KG1 (cell line): ENCODE measurements at places on chromosomes 7 and 10.

DNA sequence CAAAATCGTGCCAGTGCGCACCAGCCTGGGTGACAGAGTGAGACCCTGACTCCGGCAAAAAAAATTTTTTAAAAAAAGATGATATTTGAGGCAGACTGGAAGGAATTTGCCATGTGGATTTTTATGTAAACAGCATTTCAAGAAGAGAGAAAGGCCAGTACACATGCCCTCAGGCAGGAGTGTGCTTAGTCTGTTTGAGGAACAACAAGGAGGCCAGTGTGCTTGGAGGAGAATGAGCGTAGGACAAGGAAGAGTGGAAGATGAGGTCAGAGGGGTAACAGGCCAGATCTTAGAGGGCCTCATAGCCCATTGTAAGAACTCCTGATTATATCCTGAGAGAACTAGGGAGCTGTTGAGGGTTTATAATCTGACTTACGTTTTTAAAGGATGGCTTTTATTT, 17.2 kb upstream of the STRIP2 start:
- no peak for DNase-seq

DNA sequence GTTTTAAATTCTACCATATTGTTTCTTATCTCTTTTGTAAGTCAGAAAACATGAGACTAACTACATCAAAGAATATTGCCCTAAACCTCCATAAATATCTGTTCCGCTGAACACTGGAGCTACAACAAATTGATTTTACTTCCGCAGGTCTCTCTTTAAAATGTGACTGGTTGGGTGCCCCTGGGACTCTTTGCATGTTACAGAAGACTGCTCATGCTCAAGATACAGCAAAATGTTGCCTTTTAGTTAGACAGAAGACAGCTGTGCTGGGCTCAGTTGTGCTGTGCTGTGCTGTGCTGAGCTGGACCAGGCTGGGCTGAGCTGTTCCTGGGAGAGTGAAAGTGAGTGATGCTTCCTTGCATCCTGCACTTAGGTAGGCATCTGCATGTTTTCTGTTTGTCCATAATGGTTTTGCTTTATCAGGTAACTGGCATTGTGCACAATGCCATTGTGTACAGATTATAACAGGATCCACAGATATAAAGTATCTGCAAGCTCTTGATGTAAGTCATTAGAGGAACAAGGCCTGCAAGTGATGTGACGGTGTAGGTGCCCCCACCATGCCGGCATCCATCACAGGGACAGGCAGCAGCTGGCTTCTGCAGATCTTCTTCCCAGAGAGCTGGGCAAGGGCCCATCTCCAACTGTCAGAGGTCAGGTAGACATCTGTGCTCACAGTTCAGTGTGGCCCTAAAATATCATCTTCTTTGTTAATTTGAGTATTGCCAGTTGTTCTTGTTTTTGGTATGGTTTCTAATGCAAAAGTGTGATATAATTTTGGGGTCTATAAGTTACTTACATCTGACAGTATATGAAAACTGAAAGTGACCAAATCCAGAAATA, 972.5 kb upstream of the CELF2 start:
- no peak for DNase-seq

DNA sequence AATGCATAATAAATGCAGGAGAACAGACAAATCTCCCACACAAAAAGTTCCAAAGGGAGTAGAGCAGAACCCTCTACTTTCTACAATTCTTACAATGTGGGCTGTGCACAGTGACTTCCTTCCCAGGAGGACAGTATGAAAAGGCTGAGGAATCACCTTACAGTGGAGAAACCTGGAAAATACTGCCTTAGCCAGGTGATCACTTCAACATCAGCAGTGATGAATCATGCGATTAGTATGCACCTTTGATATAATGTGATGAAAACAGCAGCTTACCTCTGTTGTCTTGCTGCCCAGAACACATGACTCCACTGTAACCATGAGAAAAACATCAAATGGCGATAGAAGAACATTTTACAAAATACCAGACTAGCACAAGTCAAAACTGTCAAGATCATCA, 329.7 kb upstream of the POM121L12 start:
- DNase-seq = no peak

DNA sequence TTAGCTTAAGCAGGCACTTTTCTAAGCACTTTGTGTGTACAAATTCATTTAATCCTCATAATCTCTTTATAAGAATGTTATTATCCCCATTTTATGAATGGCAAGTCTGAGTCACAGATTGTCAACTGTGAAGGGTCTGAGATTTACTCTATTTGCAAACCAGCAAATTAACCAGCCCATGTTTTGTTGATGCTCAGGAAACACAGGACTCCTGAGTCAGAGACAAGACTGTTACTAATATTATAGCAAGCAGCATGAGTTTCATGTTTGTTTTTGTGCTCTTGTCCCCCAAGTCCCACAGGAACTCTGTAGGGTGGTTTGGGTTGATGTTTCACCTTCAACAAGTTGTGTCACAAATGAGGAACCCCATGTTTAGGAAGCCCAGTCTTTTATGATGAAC, 182.0 kb upstream of the PPP1R3A start:
- DNase-seq = no peak

DNA sequence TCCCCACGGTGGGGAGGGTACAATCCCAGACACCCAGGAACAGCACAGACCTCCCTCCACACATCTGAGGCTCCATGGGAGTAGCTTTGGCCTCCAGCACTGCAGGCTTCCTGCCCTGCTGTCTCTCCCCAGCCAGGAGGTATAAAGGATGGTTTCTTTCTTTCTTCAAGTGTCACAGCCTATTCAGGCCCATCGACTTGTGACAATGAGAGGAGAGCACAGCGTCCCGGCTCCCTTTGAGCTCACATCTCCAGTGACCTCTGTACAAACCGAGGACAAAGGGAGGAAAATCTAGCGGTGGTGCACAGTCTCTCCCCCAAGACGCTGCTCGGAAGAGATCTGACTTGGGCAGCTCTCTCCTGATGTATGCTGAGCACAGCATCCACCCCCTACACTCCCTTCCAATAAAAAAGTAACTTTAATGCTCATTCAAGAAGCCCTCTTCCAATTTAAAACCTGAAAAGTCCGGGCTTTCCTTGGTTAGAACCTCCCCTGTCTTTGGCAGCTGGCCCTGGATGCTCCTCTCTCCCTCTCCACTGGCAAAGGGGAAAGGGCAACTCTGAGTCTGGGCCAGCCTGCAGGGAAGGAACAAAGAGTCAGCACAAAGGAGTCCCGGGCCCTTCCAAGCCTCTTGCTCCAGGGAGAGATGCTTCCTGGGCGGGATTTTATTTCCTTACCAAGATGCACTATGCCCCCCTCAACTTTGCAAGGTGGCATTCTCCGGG, 18.0 kb downstream of the CHST15 start:
- DNase-seq = no peak

DNA sequence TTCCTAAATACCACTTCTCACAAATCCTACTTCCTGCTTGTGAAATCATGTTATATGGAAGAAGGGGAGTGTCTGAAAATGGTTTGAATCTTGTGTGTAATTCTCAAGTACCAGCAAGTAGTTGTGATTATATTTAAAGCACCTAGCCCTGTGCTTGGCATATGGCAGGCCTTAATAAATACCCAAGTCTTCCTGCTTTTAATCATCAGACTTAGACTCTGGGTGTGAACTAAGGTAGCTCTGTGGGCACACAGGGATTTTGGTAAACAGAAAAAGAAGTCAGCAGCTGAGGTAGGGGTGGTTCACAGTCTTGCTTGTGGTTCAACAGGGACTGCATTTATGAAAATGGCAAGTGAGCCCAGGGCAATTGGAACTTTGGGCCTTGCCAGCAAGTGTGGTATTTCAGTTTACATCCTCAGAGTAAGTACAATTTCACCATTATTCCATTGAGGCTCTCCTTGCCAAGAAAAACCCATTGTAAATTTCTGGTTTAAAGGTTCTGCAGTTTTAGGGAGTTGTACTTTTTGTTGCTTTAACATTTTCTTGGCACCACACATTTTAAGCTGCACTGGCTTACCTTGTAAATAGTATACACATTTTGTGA, 215.5 kb downstream of the AUTS2 start:
- no peak for DNase-seq

GRCh38 chr7:5582532-5582935, 158.9 kb upstream of the TNRC18 start:
- DNase-seq = no peak

- DNase-seq = no peak
These were observed 444.6 kb downstream of the SUGCT start for GRCh38 chr7:40579401-40579800.

GRCh38 chr10:124525751-124526600, 64.4 kb downstream of the LHPP start:
- DNase-seq = no peak

GRCh38 chr7:129189661-129190310, 1.4 kb downstream of the SMO start:
- DNase-seq = no peak

GRCh38 chr7:132352800-132353199, 223.5 kb downstream of the PLXNA4 start:
- no peak for DNase-seq

GRCh38 chr10:28217848-28218247, 85.0 kb downstream of the MPP7 start:
- DNase-seq = no peak

GRCh38 chr7:141533149-141533949, 17.9 kb upstream of the AGK start:
- peak; percentile 9 for DNase-seq

DNA sequence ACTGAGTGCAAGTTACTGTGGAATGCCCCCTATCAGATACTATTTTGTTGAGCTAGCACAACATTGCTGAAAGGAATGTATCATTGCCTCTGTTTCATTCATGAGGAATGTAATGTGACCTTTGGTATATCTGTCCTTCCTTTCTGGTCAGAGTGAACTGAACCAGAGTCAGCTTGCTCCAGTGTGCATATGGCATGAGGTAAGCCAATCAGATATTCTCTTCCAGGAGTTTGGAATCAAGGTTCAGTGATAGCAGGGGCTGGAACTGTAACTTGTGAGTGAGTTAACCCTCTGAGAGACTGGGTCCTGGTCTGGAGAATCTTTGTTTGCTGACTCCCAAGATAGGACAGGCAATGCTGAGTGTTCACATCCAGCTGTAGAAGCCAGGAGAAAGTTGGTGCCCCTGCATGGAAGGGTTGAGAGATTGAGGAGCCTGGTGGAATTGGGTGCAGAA, 45.3 kb upstream of the OSBPL3 start:
- DNase-seq = no peak

GRCh38 chr7:28732071-28732869, 225.9 kb downstream of the TRIL start:
- no peak for DNase-seq

DNA sequence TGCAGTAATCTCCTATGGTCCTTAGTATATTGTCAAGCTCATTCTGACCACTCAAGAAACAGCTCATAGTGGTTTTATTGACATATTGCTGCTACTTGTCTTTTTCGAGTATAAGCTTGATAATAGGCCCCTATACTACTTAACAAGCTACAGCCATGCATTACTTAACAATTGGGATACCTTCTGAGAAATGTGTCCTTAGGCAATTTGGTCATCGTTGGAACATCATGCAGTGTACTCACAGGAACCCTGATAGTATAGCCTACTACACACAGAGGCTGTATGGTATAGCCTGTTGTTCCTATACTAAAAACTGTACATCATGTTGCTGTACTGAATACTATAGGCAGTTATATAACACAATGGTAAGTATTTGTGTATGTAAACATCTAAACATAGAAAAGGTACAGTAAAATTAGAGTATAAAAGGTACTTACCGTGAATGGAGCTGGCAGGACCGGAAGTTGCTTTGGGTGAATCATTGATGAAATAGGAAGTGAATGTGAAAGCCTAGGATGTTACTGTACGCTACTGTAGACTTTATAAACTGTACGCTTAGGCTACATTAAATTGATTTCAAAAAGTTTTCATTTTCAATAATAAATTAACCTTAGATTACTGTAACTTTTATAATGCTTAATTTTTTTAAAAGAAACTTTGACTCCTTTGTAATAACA, 160.9 kb downstream of the LRRC4 start:
- no peak for DNase-seq

GRCh38 chr7:54769203-54769602, 10.2 kb upstream of the SEC61G start:
- no peak for DNase-seq

DNA sequence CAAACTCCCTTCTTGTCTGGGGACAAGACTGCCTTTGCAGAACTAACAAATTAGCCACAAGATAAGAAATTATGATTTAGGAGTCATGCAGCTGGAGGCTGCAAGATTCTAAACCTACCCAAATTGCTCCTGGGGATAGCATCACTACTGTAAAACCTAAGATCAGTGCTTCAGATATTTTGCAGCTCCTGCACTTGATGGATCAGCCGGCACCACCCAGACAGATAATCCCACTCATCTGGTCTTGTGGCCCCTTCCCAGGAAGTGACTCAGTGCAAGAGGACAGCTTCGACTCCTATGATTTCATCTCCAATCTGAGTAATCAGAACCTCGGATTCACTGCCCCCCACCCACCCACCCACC, 181.9 kb downstream of the AKR1D1 start:
- DNase-seq = no peak

DNA sequence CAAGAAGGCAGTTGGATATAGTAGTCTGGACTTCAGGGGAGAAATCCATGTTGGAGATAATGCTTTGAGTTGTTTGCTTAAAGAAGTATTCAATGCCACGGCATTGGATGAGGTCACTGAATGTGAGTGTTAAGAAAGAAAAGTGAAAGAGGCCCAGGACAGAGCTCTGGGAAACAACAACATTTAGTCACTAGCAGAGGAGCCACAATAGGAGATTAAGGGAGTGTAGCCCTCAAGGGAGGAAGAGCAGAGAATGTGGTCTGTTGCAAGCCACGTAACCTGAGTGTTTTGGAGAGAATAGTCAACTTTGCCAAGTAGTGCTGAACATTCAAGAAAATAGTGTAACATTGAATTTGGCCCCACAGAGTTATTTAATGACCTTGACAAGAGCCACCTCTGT, 114.7 kb downstream of the MYO3A start:
- DNase-seq = no peak

GRCh38 chr10:3757638-3758490, 27.1 kb downstream of the KLF6 start:
- DNase-seq = no peak

GRCh38 chr10:79298403-79299244, 48.6 kb upstream of the PPIF start:
- DNase-seq = no peak

GRCh38 chr10:61815496-61815895, 86.0 kb upstream of the ARID5B start:
- DNase-seq = no peak

- DNase-seq = no peak
These were observed 323.5 kb downstream of the PLXNA4 start for GRCh38 chr7:132252793-132253100.

- DNase-seq = no peak
These were observed 14.1 kb downstream of the STAG3 start for GRCh38 chr7:100191775-100192174.

GRCh38 chr10:112799726-112800510, 150.1 kb upstream of the TCF7L2 start:
- DNase-seq = no peak

- DNase-seq = no peak
These were observed 39.3 kb upstream of the TMEM26 start for GRCh38 chr10:61492364-61492995.

GRCh38 chr10:131810036-131810804, 90.6 kb upstream of the PPP2R2D start:
- DNase-seq = no peak
